Epithelial cell of esophagus (primary cell): ENCODE measurements at places on chromosomes 13 and 19.

GRCh38 chr19:45099467-45100191 lies 6.7 kb downstream of the PPP1R37 start:
- peak; percentile 42 for DNase-seq

DNA sequence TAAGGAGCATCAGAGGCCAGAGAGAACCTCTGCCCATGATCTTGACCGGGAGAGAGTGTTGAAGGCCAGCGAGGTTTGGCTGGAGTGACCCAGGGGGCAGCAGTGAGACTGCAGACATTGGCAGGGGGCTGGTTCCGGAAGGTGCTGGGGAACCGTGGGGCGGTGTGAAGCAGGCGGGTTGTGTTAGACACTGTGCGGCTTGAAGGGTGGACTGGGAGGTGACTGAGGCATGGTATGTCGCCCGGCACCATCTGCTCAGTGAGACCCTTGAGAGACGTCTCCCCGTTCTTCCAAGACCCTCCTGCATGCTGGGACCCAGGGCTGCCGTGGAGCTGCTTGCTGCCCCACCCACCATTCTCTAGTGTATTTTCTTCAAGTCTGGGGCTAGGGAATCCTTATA lies 24.6 kb downstream of the CARM1 start:
- no peak for DNase-seq

GRCh38 chr19:34096020-34096915 lies 76.0 kb upstream of the LSM14A start:
- peak; percentile 61 for DNase-seq

GRCh38 chr19:30393046-30393445 lies 20.9 kb downstream of the ZNF536 start:
- DNase-seq: no peak

GRCh38 chr13:102680842-102681740 lies 13.8 kb downstream of the METTL21C start:
- DNase-seq: no peak

GRCh38 chr19:38224014-38224862 lies at the start of gene DPF1:
DPF1 (minus strand) TSS chr19:38224222; CDS start chr19:38224142, 80 bp downstream.
- peak; percentile 75 for DNase-seq

- no peak for DNase-seq
Observed at GRCh38 chr13:67493835-67494234, 263.7 kb upstream of the PCDH9 start.
